ENCODE measurements at places on chromosomes 3 and 15.
A peak's percentile ranks its signal among the peaks of the same experiment; 100 is the strongest.

- H3K4me3 ChIP-seq = no peak overlapping the region
- H3K27me3 ChIP-seq = no peaks in the 10 kb centered on the region
- DNase-seq = no peak
- H3K27ac ChIP-seq = no peak overlapping the region
- H3K4me1 ChIP-seq = no peaks in the 10 kb centered on the region
- peaks cover 66% of the 10 kb centered on the region for H3K36me3 ChIP-seq
Measured at GRCh38 chr15:60385620-60386552, 11.9 kb downstream of the ANXA2 start.

GRCh38 chr3:70742081-70742480 is 429.6 kb upstream of the MDFIC2 start:
- H3K27me3 ChIP-seq = no peaks in the 10 kb centered on the region
- no peaks in the 10 kb centered on the region for H3K36me3 ChIP-seq
- no peak for DNase-seq
- no peak overlapping the region for H3K27ac ChIP-seq
- no peak overlapping the region for H3K4me3 ChIP-seq
- H3K4me1 ChIP-seq = no peaks in the 10 kb centered on the region

DNA sequence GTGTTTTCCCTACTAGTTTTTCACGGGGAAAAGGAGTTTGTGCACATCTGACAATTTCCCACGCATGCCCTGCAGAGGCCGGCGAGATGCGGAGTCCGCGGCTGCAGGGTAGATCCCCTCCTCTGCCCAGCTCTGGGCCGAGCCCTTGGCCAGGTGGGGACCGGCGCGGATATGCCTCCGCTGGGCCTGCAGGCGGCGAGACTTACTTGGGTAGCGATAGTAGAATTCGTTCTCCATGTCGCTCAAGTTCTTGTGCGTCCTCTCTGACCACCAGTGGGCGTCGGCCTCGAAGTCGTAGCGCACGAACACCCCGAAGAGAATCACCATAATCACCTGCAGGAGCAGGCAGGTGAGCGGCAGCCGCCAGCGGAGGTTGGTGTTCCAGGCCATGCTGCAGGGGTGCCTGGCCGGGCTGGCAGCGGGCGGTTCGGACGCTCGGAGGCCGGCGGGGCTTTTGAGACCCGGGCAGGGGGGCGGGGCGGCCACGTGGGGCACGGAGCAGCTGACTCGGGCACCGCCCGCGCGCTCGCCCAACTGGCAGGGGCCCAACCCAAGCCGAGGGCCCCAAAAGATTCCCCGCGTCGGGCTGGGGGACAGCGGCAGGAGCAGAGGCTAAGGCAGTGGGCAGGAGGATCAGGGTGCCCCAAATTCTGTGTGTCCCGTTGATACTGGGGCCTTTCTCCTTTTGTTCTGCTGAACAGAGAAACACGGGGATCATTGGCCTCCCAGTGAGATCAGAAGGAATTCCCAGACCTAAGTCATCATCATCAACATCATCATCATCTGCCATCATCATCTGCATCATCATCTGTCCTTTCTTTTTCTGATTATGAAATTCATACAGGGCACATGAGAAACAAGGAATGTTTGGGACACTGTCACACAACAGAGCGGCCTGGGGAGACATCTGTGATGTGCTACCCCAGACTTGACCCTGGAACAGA is at the start of gene RHCG:
RHCG (minus strand) TSS at position 429 of the 944 bp plus-strand sequence; CDS start at position 390, 39 bp downstream.
- DNase-seq = peak; percentile 45
- H3K4me1 ChIP-seq = no peaks in the 10 kb centered on the region
- H3K27me3 ChIP-seq = peaks cover 24% of the 10 kb centered on the region
- H3K27ac ChIP-seq = no peak within 1 kb of the TSS
- H3K36me3 ChIP-seq = no peaks in the 10 kb centered on the region

- no peak overlapping the region for H3K4me3 ChIP-seq
- no peaks in the 10 kb centered on the region for H3K4me1 ChIP-seq
- H3K36me3 ChIP-seq = no peaks in the 10 kb centered on the region
- H3K27me3 ChIP-seq = no peaks in the 10 kb centered on the region
- DNase-seq = no peak
Measured at GRCh38 chr15:71338265-71338664, 223.0 kb downstream of the THSD4 start.

GRCh38 chr3:170749185-170749584 is 120.8 kb downstream of the RPL22L1 start:
- no peaks in the 10 kb centered on the region for H3K4me1 ChIP-seq
- no peak overlapping the region for H3K4me3 ChIP-seq
- H3K27me3 ChIP-seq = no peaks in the 10 kb centered on the region

DNA sequence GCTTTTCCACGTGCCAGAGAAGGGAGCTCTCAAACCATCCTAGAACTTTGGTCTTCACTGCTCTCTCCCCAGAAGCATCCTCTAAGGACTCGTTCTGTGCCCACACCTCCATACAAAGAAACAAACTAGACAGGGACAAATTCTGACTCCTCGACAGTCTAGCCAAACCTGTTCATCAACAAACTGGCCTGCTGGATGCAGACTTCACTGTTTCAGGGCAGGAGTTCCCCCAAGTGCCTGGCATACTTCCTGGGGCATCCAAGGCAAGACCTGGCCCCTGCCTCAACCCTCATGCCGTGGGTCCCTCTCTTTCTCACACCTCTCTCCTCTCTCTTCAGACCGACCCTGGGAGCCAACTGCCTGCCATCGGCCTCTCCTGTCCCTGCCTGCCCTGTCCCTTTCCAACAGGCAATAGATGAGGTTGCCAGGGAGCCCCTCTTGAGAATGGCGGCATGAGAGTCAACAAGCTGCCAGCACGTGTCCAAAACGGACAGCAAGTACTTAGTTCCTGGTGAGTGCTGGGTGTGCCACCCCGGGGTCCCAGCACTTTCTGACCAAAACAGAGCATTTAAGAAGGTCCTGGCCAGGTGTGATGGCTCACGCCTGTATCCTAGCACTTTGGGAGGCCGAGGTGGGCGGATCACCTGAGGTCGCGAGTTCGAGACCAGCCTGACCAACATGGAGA is 79.1 kb upstream of the HES1 start:
- no peaks in the 10 kb centered on the region for H3K36me3 ChIP-seq
- no peak overlapping the region for H3K27ac ChIP-seq
- peaks cover 5% of the 10 kb centered on the region for H3K4me1 ChIP-seq

DNA sequence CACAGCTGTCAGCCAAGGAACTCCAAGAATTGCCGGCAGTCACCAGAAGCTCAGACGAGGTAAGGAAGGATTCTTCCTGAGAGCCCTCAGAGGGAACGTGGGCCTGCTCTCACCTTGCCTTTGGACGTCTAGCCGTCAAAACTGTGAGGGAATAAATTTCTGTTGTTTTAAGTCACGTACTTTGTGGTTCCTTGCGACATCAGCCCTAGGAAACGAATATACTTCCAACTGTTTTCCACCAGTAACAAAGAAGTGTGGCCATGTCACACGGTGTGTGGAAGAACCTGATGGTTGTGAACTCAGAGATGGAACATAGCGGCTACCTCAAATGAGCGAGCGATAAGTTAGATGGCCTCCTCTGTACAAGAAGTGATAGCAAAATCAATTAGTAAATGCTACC is 41.0 kb upstream of the B3GNT5 start:
- H3K27ac ChIP-seq = no peak overlapping the region
- no peaks in the 10 kb centered on the region for H3K27me3 ChIP-seq
- no peak overlapping the region for H3K4me3 ChIP-seq
- H3K4me1 ChIP-seq = peaks cover 5% of the 10 kb centered on the region

DNA sequence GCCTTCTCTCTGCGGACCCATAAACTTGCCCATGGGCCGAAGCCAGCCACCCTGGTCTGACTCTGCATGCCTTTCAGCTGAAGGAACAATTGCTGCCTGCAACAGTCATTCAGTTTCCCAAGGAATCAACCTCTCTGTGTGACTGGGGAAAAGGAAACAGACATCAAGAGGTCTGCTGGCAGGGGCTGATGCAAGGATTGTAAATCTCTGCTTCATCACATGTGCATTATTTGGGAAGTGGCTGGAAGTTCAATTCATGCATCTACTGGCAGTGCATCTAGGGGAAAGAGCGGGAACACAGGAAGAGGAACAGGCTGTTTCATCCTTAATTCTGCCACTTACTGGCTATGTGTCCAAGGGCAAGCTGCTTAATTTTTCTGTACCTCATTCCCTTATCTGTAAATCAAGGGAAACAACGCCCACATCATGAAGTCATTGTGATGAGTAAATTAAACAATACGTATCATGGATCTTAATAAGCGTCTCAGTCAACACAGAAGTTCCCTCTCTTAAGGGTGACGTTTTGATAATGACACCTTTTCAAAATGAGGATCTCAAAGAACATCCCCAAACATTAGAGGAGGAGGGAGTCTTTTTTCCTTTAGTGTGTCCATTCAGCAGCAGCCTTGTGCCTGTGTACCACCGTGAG is 17.4 kb upstream of the ADPGK start:
- no peak overlapping the region for H3K4me3 ChIP-seq
- H3K4me1 ChIP-seq = no peaks in the 10 kb centered on the region
- no peaks in the 10 kb centered on the region for H3K36me3 ChIP-seq
- no peak overlapping the region for H3K27ac ChIP-seq
- H3K27me3 ChIP-seq = peaks cover 11% of the 10 kb centered on the region

DNA sequence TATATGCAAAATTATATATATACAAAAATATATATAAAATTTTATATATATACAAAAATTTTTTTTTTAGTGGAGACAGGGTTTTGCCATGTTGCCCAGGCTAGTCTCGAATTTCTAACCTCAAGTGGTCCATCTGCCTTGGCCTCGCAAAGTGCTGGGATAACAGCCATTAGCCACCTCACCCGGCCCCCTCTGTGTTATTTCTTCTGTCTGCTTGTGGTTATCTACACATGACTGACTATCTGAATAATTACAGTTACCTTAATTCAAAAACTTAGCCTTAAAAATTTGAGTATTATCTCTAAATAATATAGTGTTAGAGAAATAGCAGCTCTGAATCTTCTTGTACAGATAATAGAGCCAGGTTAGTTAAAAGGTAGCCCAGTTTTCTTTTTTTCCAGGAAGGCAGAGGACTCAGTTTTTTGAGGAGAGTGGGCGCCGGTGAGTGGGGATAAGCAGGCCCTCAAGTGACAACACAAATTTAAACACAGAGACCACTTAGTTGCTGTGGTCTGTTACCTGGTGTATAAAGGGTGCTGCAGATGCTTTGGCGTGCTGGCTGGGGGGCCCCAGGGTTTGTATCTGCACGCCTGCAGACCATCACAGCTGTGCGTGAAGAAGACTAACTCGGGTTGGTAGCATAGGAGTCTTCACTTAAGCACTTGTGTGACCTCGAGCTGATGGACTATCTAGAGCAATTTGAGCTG is 83.7 kb downstream of the TRAK1 start:
- H3K4me1 ChIP-seq = peaks cover 17% of the 10 kb centered on the region
- no peak for DNase-seq
- H3K4me3 ChIP-seq = no peak overlapping the region
- H3K36me3 ChIP-seq = 0 out of 3 replicates have a peak, but pooled peaks cover 4% of the 10 kb centered on the region
- H3K27me3 ChIP-seq = no peaks in the 10 kb centered on the region
- no peak overlapping the region for H3K27ac ChIP-seq

DNA sequence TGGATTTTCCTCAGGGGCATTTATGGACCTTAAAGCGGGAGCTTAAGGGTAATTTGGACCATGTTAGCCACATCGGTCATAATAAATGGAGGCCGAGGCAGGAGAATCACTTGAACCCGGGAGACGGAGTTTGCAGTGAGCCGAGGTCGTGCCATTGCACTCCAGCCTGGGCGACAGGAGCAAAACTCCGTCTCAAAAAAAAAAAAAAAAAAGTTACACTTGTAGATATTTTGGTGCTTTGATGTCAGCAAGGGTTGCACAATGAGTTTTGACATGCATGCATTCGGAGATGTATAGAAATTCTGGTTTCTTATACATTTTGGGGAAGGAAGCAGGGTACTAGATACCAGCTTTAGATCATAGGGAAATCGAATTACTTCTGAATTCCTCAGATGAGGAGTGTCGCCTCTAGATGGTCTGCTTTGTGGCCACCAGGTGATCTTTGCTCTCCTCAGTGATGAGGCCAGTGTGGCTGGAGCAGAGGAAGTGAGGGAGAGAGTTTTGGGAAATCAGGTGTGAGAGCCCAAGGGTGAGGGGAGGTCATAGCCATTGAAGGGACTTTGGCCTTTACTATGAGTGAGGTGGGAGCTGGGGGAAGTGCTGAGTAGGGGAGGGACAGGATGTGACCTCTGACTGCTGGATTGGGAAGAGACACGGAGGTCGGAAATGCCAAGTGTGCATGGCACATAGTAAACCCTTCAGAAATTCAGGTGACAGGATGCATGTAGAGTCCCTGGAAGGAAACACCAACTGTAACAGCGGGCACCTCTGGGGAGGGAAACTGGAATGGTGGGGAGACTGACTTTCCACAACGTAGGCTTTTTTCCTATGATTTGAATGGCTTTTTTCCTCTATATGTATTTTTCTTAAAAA is 8.4 kb upstream of the RBSN start:
- no peak overlapping the region for H3K4me3 ChIP-seq
- DNase-seq = no peak
- peaks cover 9% of the 10 kb centered on the region for H3K4me1 ChIP-seq
- no peaks in the 10 kb centered on the region for H3K36me3 ChIP-seq
- peaks cover 6% of the 10 kb centered on the region for H3K27me3 ChIP-seq

- H3K27me3 ChIP-seq = peaks cover 38% of the 10 kb centered on the region
- H3K36me3 ChIP-seq = no peaks in the 10 kb centered on the region
- no peak overlapping the region for H3K27ac ChIP-seq
- H3K4me1 ChIP-seq = peaks cover 10% of the 10 kb centered on the region
- no peak for DNase-seq
- H3K4me3 ChIP-seq = no peak overlapping the region
Measured at GRCh38 chr15:93036951-93037819, 51.8 kb downstream of the RGMA start.

GRCh38 chr3:52872245-52872644 is 25.1 kb downstream of the STIMATE start:
- H3K27ac ChIP-seq = no peak overlapping the region
- H3K4me3 ChIP-seq = no peak overlapping the region
- H3K4me1 ChIP-seq = peaks cover 10% of the 10 kb centered on the region
- H3K27me3 ChIP-seq = no peaks in the 10 kb centered on the region

GRCh38 chr3:138629526-138629925 is 21.0 kb downstream of the FAIM start:
- no peak overlapping the region for H3K27ac ChIP-seq
- H3K4me1 ChIP-seq = no peaks in the 10 kb centered on the region
- H3K4me3 ChIP-seq = no peak overlapping the region
- peaks cover 5% of the 10 kb centered on the region for H3K27me3 ChIP-seq

DNA sequence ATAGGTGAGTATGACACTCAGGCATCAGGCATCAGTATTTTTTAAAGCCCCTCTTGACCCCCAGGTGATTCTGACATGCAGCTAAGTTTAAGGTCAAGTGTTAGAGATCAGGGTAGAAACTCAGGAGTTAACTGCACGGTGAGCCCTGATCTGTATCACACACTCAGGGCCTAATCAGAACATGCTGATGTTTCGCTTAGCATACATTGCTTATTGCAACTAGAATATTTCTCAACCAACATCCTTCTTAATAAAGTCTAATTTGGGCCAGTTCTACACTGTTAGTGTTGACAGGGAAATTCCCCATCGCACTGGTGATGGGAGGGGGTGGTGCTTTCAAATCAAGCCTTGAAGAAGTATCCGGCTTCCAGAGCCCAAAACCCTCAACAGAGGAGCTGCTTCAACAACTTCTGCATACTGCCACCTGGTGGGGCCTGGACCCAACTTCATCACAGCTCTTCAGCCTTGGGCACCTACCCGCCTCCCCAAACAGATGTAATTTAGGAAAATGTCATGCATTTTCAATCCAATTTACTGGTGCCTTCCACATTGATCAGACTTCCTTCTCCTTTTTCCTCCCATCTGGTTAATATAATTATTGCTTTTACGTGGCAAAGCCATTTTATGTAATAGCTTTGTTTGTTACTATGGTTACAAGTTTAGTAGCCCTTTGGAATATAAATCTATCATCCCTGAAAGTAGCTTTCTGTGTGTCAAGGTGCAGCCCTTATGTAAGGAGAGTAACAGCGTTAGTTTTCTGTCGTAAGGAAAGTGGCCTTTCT is 312.2 kb downstream of the RORA start:
- no peaks in the 10 kb centered on the region for H3K27me3 ChIP-seq
- H3K4me3 ChIP-seq = no peak overlapping the region
- H3K27ac ChIP-seq = no peak overlapping the region
- peak; percentile 37 for DNase-seq

Data from K562 (cell line).